Pulmonary artery endothelial cell (primary cell): ENCODE measurements at places on chromosomes 12 and 14. TPM values are rescaled to one million over a fixed set of nuclear protein-coding genes. Genes with fewer than 3 reads are reported as not detected.

ZFHX2 gene
- 0.26 and 0.49 TPM in 2 replicates for total RNA-seq

RNF212B gene
- total RNA-seq: not detected in 2 replicates

ALG10B gene
- total RNA-seq: 5.9 and 8.7 TPM in 2 replicates

TAS2R8 gene
- 0.13 TPM in 1 of 2 replicates, not detected in the other for total RNA-seq

- no peak for DNase-seq
Observed at GRCh38 chr14:68510201-68511128, 282.4 kb downstream of the ZFP36L1 start.

- DNase-seq: peak; percentile 33
Observed at GRCh38 chr12:538731-539539, 79.2 kb downstream of the B4GALNT3 start.

- DNase-seq: no peak
Observed at GRCh38 chr12:26566675-26567074, 266.3 kb downstream of the ITPR2 start.

DNA sequence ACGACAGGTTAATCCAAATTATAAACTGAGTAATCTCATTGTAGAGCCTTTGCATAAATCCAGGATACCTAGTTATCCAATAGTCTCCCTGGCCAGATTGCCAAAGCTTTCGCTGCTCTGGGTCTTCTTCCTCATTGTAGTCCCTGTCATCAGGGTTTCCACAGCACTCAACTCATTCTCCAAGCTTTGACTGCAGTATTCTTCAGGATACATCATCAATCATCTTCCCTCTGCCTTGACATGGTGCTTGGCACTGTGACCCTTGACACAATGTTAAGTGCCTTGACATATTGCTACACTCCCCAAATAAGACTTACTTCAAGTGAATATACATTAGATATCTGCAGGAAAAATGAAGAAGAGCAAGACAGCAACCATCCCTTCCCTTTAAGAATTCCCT lies 60.1 kb upstream of the RESF1 start:
- no peak for DNase-seq

DNA sequence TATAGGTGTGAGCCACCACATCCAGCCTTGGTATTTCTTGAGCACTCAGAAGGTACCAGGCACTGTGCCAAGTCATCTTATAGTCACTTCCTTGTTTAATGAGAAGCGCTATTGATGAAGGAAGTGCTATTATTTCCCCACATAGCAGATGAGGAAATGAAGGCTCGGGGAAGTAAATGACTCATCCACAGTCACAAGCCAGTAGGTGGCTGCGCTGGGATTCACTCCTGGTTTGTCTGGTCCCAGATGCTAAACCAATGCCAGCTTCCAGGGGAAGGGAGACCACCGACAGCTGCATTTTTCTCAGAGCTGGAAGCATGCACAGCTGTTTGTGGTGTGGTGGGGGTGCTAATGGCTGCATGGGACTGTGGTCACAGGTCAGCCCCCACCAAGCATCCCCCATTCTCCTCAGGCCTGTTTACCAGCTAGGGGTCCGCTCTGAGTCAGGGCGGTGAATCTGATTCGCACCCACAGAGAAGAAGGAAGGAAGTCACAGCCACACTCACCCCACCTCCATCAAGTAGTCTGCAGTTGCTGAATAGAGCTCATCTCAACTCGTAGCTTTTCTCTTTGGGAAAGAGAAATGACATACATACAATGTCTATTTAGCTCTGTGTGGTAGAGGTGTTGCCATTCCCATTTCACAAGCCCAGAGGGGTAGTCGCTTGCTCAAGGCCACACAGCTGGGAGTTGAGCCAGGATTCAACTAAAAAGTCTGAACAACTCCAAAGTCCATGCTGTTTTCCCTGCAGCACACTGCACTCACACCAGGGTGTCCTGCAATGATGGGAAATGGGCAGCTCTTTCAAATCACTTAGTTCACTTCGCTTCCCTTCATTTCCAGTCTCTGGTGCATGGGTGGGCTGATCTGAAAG lies 6.3 kb upstream of the LTBP2 start:
- DNase-seq: peak; percentile 58

DNA sequence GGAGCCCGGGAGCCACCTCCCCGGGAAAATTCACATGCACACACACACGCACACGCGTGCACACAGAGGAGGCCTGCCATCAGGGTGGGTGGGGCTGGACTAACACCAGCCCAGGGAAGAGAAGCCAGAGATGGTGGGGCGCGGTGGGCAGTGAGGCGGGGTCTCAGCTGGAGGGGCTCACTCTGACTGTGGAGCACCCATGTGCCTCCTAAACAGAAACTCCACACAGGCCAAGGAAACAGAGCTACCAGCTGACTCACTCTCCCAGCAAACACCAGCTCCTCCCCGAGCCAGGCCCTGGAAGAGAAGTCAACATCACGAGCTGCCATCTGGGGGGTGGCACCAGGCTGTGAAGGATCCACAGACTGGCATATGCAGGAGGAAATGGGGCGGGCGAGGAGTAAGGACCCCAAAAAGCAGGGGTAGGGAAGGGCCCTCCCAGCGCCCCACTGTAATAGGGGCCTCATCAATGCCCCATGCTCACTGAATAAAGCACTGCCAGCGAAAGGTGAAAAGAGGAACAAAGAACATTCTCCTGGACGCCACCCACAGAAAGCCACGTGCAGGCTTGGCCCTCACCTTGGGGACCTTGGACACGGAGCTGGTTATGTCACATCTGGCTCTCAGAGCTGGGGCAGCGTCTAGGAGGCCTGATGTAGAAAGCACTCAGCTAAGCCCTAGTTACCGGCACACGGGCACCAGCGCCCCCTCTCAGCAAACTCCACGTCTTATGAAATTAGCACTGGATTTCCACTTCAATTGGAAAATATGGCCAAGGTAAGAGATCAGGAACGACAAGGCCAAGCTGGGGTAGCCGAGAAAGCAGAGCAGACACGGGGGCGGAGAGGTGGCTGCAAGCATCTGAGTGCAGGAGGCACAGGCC lies 8.4 kb upstream of the INF2 start:
- peak; percentile 48 for DNase-seq

DNA sequence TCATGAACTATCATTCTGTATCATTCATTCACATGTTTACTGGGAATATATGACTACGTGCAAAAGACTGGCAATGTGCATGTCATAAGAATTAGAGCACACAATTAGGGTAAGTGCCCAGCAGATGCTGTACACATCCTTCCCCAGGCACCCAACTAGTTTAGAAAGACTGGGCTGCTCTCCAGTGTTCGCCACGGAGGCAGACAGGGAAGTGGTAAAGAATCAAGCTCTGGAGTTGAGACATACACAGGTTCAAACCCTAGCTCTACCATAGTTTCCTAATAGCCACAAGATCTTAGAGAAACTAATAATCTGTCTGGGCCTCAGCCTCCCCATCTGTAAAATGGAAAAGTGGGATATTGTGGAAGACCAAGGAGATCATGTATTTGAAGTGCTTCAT lies 6.8 kb downstream of the TMCC3 start:
- no peak for DNase-seq

- peak; percentile 91 for DNase-seq
Observed at GRCh38 chr12:77888611-77889010, 57.9 kb downstream of the NAV3 start.
